ENCODE measurements at places on chromosomes 3 and 15.

DNA sequence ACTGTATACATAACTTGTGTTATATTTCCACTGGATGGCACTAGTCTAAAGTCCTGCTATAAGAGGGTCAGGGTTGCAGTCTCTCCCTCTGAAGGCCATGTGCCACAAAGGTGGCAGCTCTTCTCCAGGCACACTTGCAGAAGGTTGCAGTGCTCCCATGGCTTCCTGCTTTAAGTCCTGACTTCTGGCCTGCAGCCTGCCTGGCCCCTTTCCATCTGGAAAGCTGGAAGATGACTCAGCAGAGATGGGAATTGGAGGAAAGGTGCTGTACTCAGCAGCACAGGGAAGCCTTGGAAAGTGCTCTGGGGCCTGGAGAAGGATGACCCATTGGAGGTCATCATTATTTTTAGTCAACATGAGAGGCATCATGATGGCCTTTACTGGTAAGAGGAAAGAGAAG is 40.9 kb upstream of the MRPL3 start:
- DNase-seq, result no peak

DNA sequence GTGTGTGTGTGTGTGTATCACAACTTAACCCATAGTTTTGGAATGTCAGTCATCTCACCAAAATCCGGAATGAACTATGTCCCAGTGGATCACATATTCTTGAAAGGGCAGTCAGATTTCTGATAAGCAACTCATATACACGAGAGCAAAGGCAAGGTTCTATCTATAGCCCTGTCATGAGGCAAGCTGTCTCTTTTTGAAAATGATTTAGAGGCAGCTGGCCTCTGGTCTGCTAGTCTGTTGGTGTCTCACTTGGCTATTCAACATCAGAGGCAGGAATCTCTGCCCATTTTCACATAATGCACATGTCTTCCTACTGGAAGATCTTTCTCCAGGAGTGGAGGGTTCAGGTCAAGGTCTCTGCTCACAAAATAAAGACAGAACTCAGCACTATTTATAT is 79.8 kb downstream of the CNTN6 start:
- DNase-seq, result no peak

GRCh38 chr3:112338021-112338726 is 5.2 kb downstream of the CD200 start:
- DNase-seq, result no peak

DNA sequence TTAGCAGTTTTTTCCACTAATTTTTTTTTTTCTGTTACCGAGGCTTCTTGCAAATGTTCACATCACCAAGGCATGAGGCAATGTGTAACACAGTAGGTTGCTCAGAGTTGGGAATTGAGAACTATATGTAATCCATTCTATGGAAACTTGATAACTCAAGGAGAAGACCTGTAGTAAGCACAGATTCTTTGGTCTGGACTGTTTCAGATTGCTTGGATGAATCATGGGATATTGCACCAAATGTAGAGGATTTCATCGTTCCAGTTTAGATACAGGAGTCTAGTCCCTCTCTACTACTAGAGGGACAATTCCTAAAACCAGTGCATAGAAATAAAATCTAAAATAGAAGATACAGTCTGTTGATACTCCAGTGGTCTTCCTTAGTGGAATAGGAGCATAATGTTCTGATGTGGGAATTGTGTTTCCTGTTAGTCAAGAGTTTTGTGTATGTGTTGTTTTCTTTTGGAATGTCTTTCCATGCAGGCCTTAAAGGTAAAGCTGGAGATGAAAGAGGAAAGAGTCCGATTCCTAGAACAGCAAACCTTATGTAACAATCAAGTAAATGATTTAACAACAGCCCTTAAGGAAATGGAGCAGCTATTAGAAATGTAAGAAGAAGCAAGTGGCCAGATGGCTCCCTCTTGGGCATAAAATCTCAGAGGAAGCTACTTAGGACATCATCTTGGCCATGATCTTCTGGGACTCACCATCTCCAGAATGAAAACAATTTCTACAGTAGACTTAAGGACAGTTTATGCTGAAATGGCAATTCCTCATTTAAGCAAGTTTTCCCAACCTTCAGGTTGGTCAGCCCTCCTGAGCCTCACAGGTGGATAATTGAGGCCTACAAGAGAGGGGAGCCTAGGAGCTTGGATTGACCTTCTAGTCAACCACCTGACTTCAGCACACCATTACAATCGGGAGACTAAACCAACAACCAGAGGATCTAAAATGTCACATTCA is 10.7 kb downstream of the KNSTRN start:
- no peak for DNase-seq

- DNase-seq, result no peak
Observed at GRCh38 chr3:184713040-184713355, 1.1 kb upstream of the MAGEF1 start.

DNA sequence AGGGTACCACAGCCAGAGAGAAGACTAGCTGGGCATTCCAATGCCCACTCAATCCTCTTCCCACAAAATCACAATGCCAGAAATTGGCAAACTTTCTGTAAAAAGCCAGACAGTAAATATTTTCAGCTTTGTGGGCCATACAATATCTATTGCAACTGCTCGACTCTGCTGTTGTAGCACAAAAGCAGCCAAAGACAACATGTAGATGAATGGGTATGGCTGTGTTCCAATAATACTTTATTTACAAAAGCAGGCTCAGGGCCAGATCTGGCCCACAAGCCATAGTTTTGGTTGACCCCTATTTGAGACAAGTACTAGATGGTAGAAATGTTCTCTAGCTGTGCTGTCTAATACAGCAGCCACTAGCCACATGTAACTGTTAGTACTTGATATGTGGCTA is 330.9 kb downstream of the ERC2 start:
- DNase-seq, result no peak

DNA sequence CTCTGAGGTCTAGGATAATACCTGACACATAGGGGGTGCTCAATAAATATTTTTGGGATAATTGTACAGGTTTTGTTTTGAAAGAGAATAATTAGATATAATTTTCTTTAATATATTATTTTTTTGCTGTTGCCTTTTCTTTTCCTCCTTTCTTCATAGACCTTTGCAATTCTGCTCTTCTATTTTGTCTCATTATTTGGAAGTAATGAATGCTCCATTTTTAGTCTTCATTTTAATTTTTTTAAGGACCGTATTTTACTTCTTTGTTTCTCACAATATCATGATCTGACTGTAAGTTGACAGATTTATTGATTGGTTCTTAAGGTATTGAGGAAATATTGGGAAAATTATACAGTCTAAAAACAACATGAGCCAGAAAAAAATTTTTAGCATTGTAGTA is 150.5 kb upstream of the TMC3 start:
- no peak for DNase-seq

DNA sequence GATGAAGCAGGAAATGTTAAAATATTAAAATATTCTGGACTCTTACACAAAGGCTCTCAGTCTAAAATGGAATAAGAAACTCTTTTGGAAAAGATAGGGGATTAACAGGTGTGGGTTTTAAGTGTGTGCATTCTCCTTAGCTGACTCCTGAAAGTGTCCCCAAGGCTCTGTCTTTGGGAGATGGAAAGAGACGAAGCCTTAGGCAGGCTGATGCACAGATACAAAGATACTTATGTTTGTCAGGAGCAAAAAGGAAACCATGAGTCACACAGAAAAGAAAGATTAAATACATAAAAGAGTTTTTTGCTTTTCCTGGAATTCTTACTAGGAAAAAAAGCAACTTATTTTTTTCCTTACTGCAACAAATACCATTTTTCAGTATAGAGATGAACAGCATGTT is 23.8 kb upstream of the ABI3BP start:
- no peak for DNase-seq

GRCh38 chr3:76479161-76479650 is 560.7 kb upstream of the ROBO2 start:
- DNase-seq, result no peak

GRCh38 chr15:25486051-25486450 is 47.2 kb upstream of the UBE3A start:
- no peak for DNase-seq

DNA sequence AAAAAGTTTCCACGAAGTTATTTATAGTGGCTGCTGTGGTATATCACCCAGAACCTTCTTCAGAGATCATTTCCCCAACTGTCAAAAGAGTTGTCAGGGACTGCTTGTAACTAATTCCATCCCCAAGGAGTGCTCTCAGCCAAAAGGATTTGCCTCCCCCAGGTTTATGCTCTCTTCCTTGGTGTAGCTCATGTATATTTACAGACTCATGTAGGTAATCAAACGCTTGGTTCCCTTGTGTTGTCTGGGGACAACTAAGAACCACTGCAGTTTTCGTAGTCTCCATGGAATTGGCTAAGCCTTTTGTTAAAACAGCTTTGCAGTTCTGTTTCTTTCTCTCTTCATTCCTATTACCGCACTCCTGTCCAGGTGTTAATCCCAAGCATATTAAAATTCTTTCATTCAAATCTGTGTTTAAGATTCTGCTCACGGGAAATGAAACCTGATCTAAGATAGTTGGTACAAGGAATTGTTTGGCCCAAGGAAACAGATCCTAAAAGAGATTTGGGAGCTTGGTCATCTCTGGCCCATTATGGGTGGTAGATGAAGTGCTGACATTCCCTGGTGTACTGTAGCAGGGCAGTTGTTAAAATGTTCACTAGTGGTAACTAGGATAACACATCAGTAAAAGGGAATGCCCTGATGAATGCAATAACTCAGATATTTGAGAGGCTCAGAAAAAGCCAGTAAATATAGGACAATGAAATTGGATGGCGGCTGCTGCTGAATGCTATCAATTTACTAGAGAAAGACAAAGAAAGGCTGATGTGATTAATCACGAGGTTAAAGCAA is 361.3 kb upstream of the GBE1 start:
- no peak for DNase-seq

- DNase-seq, result no peak
Observed at GRCh38 chr3:49899815-49900214, 3.9 kb downstream of the MST1R start.

DNA sequence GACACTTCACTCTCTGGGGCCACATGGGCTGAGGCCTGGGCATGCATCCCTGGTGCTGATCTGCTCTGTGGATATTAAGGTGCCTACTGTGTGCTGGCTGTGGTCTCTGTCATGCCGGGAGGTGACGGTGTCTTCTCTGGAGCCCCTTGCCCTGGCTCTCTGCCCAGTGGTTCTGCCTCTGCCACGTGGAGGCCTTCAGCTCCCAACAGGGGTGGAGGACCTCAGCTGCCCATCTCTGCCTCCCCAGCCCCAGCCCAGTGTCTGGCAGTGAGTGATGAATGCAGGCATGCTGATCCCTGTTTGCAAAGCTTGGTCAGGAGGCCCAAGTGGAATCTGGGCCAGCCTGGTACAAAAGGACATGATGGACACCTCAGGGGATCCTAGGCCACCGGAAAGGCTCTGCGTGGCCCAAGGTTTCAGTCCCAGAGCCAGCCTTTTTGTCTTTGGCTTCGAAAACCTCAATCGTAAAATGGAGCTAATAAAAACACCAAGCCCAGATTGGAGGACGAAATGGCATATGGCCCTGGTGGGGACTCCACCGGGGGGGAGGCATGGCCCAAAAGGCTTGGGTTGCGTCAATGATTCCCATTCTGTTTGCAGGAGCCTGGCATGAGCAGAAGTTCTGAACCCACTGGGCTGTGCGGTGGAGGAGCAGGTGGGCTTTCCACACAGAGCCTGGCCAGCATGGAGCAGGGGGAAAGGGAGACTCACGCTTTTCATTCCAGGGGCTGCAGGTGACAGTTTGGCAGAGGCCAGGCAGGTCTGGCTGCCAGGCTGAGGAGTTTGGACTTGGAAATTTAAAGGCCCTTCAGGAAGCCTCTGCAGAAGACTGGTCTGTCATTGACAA is 54.7 kb upstream of the KLF13 start:
- DNase-seq, result no peak

- DNase-seq, result no peak
Observed at GRCh38 chr3:73324203-73325155, 263.0 kb downstream of the EBLN2 start.

DNA sequence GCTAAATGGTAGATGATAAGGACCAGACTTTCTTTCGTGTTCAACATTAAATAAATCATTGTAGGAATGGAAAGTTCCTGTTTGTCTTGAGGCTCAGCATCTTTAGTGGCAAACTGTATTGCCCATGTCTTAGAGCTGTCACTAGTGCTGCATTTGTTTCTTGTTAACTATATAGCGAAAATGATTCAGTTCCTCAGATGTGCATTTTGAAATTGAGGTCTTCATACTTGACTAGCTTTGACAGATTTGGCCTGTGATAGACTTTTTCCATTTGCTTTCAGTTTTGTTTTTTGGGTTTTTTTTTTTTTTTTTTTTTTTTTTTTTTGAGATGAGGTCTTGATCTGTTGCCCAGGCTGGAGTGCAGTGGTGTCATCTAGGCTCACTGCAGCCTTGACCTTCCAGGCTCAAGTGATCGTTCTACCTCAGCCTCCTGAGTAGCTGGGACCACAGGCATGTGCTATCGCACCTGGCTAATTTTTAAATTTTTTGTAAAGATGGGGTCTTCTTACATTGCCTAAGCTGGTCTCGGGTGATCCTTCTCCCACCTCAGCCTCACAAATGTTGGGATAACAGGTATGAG is 9.5 kb upstream of the RPLP1 start:
- DNase-seq, result peak; percentile 24
